ENCODE measurements at places on chromosomes 16 and 17.

GRCh38 chr17:76176701-76177574 lies 35.9 kb upstream of the FOXJ1 start:
- DNase-seq, result no peak

DNA sequence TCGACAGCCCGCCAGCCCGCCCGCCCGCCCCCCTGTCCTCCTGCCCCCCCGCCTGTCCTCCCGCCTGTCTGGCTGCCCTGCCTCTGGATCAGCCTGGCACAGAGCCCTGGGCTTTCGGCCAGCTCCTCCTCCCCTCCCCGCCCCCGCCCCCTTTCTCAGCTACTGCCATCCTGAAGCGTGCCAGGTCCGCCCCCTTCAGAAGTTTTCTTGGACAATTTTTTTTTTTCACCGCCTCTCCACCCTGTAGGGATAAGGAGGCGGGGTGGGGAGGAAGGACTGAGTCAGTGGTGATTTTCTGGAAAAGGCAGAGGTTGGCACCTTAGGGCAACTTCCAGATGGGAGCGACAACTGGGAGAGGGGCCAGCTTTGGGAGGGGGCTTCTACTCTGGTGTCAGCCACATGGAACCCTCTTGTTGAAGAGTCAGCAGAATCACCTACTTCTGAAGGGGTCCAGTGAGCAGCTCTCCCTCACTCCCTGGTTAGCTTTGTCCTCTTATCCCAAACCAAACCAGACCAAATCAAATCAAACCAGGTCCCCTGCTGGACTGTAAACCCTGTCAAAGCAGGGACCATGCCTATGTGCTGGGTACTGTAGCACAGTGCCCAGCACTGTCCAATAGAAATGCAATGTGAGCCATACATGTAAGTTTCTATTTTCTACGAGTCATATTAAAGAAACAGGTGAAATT lies 19.7 kb downstream of the IGF2BP1 start:
- DNase-seq, result no peak

DNA sequence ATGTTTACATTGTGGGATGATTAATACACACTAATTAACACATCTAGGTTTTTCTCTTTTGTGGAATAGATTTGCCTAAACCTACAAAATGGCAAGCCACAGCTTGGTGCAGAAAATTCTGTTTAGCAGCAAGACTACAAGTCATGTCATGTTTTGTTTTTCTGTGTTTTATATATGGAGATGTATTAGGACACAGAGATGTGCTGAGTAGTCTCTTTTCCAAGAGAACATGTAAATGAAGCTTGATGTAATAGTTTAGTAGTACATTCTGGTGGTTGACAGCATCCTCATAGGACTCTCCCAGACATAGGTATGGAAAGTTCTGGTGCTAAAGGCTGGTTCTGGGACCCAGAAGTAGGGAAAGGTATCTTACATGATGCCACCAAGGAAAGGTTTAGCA lies 1345.4 kb downstream of the CDH11 start:
- no peak for DNase-seq

GRCh38 chr16:53948734-53949430 lies 244.9 kb downstream of the FTO start:
- no peak for DNase-seq

DNA sequence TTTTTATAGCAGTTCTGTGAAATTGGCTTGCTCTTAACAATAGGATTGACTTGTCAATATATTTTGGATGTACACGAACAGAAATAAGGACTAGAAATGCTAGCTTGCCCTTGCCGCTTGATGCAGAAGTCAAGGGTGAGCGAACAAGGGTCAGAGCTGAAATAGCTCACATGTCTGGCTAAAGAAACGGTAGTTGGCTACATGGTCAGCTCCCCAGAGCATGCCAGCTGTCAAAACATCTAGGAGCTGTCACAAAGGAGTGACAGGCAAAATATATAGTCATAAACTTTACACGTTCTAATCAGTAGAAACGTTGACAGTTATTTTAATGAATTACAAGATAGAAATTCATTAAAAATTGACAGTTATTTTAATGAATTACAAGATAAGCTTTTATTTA lies 2.9 kb upstream of the MEIOB start:
- no peak for DNase-seq

- no peak for DNase-seq
Measured at GRCh38 chr17:4554441-4554996, 665 bp downstream of the MYBBP1A start.

DNA sequence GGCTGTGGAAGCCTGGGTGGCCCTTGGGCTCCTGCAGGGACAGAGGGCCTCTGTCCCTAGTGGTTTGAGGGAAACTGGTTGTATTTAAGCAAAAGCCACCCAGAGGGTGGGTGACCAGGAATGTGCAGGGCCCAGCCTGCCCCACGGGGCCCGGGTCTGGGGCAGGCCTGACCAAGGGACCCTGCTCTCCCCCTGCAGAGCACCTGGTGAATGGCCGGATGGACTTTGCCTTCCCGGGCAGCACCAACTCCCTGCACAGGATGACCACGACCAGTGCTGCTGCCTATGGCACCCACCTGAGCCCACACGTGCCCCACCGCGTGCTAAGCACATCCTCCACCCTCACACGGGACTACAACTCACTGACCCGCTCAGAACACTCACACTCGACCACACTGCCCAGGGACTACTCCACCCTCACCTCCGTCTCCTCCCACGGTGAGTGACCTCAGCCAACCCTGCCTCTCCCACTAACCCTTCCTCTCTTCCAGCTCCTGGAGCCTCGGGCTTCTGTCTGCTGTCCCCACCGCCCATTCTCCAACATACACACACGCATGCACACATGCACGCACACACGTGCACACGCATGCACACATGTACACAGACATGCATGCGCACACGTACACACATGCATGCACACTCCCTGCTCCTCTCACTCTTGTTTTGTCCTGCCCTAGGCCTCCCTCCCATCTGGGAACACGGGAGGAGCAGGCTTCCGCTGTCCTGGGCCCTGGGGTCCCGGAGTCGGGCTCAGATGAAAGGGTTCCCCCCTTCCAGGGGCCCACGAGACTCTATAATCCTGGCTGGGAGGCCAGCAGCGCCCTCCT lies 10.4 kb downstream of the GALK1 start:
- DNase-seq, result no peak

- DNase-seq, result no peak
Measured at GRCh38 chr17:10069301-10069700, 129.1 kb downstream of the GAS7 start.

- no peak for DNase-seq
Measured at GRCh38 chr16:52529226-52529625, 17.7 kb downstream of the TOX3 start.

DNA sequence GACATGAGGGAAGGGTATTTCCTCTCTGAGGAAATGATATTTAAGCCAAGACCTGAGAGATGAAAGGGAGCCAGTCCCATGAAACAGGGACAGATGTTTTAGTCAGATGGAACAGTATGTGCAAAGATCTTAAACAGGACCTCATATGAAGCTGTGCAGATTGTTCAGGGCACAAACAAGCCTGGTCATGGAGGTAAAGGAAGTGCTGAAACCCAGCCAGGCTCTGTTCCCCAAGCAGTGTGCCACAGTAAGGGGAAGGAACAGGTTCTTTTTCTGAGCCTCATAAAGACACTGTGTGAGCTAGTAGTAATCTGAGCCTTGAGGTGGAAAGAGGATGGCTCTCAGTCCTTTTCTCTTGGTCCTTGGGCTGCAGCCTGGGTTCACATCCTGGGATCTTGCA lies 159.9 kb downstream of the ANKFN1 start:
- no peak for DNase-seq

DNA sequence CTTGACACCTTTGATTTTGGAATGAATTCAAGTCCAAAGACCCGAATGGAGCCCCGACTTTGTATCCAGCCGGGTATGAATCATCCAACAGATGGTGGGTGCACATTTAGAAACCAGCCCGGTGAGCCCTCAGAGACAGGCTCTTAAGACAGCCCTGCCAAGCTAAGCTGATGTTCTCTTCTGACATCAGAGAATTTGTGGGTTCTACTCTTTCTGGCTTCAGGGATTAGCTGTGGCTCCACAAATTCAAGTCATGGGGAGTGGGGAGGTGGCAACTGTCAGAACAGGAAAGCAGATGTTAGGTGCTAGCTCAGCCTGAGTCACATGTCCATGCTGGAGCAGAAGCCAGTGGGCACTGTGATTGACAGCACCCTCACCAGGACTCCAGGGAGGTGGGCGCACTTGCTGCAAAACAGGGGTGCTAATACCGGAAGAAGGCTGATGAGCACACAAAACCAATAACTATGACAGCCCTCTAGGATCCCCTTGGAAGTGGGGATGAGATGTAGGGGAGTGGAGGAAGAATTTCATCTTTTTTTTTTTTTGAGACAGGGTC lies 31.4 kb upstream of the XYLT2 start:
- no peak for DNase-seq

GRCh38 chr16:54204756-54205155 lies 81.8 kb downstream of the IRX3 start:
- DNase-seq, result no peak

- DNase-seq, result peak; percentile 45
Measured at GRCh38 chr16:66549284-66550131, at the start of gene TK2. TK2 (minus strand) TSS chr16:66550122; CDS start chr16:66550061, 61 bp downstream.

GRCh38 chr17:22461460-22462145 lies 769.3 kb downstream of the KCNJ18 start:
- DNase-seq, result no peak

All from stimulated activated CD8-positive, alpha-beta memory T cell treated with anti-CD3 and anti-CD28 coated beads, Interleukin-15, amount 100 ng/mL, for 24 hours (primary cell).